Regular cardiac myocyte (primary cell): ENCODE measurements at places on chromosomes 5 and 9. TPM values are rescaled to one million over a fixed set of nuclear protein-coding genes. Genes with fewer than 3 reads are reported as not detected.

Gene TMEM215
- not detected in 2 replicates for total RNA-seq

Gene SHOC1
- under 0.01 TPM in 2 replicates for total RNA-seq

Gene SVEP1
- 14.4 and 90.8 TPM in 2 replicates for total RNA-seq

Gene PLPP7
- total RNA-seq = 16.9 and 19.4 TPM in 2 replicates

Gene GTF3C4
- 9.0 and 12.5 TPM in 2 replicates for total RNA-seq

Gene LEAP2
- total RNA-seq = under 0.01 and 0.28 TPM in 2 replicates

Gene PHF24
- total RNA-seq = 0.28 TPM in 1 of 2 replicates, not detected in the other

Gene TRIM36
- total RNA-seq = 0.38 and 0.56 TPM in 2 replicates

Gene PAEP
- not detected in 2 replicates for total RNA-seq

Gene MSX2
- total RNA-seq = 0.38 and 1.1 TPM in 2 replicates

Gene WDR70
- 21.5 and 32.1 TPM in 2 replicates for total RNA-seq

Gene PCDHB9
- under 0.01 and 0.56 TPM in 2 replicates for total RNA-seq

Gene CARD19
- total RNA-seq = 41.2 and 67.7 TPM in 2 replicates

Gene OCLN
- 1.3 and 2.3 TPM in 2 replicates for total RNA-seq

Gene SLC36A3
- total RNA-seq = not detected in 2 replicates

Gene ZNF462
- total RNA-seq = 8.6 and 13.2 TPM in 2 replicates

Gene GABRA1
- total RNA-seq = not detected in 2 replicates

Gene C9orf153
- total RNA-seq = 0.19 and 0.56 TPM in 2 replicates

Gene TUSC1
- 8.4 and 11.0 TPM in 2 replicates for total RNA-seq

Gene C1QTNF2
- total RNA-seq = 0.28 and 0.58 TPM in 2 replicates

Gene PDE6A
- not detected in 2 replicates for total RNA-seq
